NCI-H446 treated with DMSO at 0.1 percent for 48 hours (cell line): ENCODE measurements at places on chromosomes 12 and 14.

- no peak for DNase-seq
Measured at GRCh38 chr12:66352197-66352596, 49.9 kb downstream of the HELB start.

DNA sequence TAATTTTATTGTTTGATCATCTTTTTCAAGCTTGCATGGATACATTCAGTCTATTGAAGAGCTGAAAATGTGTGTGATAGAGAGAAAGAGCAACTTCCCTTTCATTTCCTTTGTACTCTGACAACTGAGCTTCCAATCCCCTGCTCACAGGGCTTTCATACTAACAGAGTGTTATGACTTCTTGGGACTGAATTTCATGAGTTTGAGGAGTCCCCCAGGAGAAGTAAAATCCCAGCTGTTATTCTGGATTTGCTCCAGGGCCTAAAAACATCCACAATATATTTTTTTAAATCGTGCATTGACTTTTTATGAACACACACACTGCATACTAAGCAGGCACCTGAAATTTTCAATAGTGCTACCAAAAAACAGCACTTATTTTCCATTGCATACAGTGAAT, 195.8 kb upstream of the CAND1 start:
- no peak for DNase-seq

- no peak for DNase-seq
Measured at GRCh38 chr12:54421175-54421878, 2.3 kb upstream of the ITGA5 start.

DNA sequence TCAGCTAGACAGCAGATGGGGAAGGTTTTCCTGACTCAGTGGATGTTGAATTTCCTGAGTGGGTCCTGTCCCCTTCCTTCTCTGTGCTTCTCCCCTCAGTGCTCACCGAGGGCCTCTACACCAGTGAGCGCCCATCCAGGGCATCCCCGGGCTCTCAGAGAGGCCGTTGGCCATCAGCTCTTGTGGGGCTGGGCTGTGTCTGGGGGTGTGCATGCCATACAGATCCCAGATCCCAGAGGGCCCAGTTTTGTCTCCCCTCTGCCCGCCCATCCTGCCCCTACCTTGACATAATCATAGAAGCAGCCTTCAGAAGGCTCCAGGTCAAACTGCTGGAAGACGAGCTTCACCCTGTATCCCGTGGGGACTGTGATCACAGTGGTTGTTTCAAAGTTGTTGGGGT, 1.1 kb downstream of the C1R start:
- DNase-seq: no peak

DNA sequence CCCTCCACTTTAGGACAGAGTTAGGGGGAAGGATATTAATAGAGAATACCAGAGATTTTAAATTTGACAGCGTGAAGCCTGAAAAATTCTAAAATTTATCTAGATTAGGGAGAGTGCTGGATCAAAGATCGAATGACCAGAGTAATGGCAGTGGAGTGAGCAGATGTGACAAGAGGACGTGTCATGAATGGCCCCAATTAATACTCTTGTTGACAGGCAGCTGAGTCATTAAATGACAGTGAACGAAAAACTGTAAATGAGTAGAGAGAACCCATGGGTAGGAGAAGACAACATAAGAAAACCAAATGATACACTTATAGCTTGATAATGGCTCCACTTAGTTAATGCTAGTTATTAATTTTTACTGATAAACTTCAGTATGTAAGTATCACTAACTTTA, 73.9 kb upstream of the PLEKHA5 start:
- no peak for DNase-seq

GRCh38 chr12:20807192-20808080, 3.1 kb upstream of the SLCO1B3 start:
- DNase-seq: no peak

DNA sequence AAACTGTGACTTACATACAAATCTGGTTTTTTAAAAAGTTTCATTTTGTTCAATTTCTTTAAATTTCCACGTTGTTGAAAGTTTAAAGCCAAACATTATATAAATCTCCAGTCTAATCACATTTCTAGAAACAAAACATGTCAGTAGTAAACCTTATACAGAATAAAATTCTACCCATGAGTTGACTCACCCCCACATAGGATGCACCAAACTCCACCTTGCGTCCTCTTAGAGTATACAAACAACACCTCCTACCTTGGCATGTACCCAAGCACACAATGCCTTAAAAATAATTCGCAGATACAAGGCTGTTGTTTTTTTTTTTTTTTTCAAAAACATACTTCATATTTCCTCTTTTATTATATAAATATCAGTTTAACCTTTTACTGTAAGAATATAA, 3.3 kb downstream of the FBXL14 start:
- no peak for DNase-seq

DNA sequence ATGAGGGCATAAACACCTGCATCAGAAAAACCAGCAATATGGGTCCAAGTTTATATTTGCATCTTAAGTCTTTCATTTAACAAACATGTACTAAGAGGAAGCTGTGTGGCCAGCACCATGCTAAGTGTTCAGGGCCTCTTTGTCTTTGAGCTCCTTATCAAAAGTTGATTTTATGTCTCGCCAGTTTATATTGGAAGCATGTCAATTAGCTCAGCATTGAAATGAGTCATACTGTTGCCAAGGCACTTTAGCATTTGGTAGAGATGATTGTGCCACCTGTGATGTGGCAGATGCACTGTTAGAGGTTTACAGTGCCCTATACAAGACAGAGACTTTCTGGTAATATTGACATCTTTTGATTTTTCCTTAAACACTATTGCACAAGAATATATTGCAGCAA, 68.5 kb downstream of the BHLHE41 start:
- DNase-seq: no peak

- DNase-seq: peak; percentile 63
Measured at GRCh38 chr12:53735556-53735955, 8.3 kb upstream of the CALCOCO1 start.

- no peak for DNase-seq
Measured at GRCh38 chr12:21699851-21700250, 42.2 kb upstream of the LDHB start.

- DNase-seq: no peak
Measured at GRCh38 chr14:24947131-24947530, 102.8 kb downstream of the STXBP6 start.

GRCh38 chr12:46549527-46550265, 177.1 kb upstream of the SLC38A2 start:
- no peak for DNase-seq

- DNase-seq: no peak
Measured at GRCh38 chr12:8491646-8492530, 21.4 kb upstream of the CLEC4D start.

GRCh38 chr12:106894774-106895173, 60.9 kb upstream of the TMEM263 start:
- no peak for DNase-seq

DNA sequence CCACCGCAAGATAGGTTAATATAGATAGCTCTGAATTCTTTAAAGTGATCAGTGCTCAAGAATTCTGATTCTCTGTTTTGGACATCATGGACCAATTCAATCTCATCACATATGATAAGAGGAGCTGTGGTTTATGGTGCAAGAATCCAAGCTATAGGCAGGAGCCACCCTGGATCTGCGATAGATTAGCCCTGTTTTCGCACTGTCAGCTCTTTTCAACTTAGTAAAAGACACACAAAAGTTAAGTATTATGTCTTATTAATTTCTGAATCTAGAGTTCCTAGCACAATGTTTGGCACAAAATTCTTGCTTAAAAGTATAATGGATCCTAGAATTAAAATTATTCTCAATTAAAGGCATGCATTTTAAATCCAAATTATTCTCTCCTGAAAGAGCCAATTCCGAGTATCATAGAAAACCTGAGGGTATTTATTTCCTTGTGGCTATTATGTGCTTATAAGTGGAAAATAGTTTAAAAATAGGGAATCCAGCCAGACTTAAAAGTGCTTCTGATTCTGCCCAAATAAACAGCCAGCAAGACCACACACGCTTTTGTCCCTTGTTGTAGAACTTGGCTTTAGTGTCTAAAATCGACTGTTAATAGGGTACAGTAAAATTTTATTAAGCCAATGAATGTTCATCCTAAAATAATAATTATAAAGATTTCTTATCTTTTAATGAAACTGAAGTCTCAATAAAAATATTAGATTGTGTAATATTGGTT, 184.9 kb upstream of the FLRT2 start:
- no peak for DNase-seq

DNA sequence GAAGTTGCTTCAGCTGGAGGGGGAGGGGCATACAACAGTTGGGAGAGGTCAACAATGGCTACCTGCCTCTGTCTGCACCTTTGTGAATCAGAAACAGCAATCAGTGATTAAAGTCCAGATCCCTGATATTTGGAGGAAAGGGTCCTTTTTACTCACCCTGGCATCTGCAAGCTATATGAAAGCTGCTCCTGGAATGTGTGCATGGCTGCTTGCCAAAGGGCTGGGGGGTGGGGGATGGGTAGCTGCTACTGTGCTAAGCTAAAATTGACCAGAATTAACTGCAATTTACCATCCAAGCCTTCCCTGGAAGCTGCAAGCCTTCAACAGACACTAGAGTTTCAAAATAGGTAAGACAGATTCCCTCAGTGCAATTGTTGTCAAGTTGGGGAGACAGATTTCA, 13.5 kb upstream of the GTF2A1 start:
- no peak for DNase-seq

DNA sequence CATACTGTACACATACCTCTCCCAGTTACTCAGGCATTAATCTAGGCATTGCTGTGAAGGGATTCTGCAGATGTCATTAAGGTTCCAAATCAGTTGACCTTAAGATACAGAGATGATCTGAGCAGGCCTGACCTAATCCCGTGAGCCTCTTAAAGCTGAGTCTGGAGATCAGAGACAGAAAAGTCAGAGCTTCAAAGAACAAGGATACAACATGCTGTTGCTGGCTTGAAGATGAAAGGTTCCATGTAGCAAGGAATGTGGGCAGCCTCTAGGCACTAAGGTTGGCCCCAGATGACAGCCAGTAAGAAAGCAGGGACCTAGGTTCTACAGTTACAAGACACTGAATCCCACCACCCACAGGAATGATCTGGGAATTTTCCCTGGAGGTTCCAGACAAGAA, 81.1 kb downstream of the MAP1LC3B2 start:
- no peak for DNase-seq

DNA sequence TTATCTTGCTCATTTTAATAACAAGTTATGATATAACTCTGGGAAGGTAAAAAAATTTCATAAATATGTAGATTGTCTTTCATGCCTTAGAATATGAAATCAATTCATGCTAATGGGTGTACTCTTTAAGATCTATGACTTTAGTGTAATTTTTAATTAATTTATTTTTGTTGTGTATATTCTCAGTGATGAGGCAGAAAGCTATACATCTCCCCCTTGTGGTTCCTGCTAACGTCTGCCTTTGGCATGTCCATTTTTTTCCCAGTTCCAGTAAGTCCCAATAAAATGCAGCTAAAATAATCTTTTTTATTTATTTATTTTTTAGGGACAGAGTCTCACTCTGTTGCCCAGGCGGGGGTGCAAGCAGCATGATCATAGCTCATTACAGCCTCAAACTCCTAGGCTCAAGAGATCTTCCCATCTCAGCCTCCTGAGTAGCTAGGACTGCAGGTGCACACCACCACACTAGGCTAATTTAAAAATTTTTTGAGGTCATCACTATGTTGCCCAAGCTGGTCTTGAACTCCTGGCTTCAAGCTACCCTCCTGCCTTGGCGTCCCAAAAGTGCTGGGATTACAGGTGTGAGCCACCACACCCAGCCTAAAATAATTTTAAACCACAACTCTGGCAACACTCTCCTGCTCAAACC, 3.3 kb upstream of the CHURC1 start:
- no peak for DNase-seq

GRCh38 chr12:109440851-109441490, 36.1 kb downstream of the KCTD10 start:
- no peak for DNase-seq

- no peak for DNase-seq
Measured at GRCh38 chr14:88299865-88300530, 23.1 kb downstream of the KCNK10 start.

- DNase-seq: no peak
Measured at GRCh38 chr14:79412822-79413221, 798.5 kb downstream of the DIO2 start.

GRCh38 chr12:92191061-92191460, 45.4 kb upstream of the BTG1 start:
- DNase-seq: no peak

GRCh38 chr14:23409475-23409874, 1.4 kb upstream of the MYH6 start:
- DNase-seq: no peak

DNA sequence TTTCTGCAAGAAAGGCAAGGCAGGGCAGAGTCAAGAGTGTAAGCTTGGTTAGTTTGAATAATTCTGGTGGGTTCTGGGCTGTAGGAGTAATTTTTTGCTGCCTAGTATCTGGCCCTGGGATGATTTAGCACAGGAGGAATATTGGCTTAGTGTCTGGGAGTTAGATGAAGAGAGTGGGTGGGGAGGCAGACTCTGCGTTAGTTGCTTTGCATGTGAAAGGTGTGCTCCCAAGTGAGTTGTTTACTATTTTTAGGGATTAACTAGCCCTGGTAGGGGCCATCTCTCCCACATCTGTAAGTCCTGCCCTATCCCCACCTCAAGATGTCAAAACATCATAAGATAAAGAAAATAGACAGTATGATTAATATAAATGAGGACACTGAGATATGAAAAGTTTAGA, 249.7 kb downstream of the LRIG3 start:
- no peak for DNase-seq

DNA sequence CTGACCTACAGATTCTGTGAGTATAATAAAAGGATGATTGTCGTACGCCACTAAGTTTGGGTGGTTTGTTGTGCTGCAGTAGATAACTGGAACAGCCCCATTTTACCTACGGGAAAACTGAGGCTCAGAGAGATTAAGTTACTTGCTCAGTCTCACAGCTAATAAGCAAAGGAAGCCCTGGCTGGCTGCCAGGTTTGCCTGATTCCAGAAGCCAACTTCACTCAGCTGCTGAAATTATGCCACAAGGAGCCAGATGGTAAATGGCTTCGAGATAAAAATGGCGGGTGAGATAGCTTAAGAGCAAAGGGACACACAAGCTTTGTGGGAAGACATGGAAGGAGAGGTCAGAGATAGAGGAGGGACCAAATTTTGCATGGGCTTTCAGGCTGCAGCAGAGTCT, 191.5 kb upstream of the NOS1 start:
- no peak for DNase-seq

DNA sequence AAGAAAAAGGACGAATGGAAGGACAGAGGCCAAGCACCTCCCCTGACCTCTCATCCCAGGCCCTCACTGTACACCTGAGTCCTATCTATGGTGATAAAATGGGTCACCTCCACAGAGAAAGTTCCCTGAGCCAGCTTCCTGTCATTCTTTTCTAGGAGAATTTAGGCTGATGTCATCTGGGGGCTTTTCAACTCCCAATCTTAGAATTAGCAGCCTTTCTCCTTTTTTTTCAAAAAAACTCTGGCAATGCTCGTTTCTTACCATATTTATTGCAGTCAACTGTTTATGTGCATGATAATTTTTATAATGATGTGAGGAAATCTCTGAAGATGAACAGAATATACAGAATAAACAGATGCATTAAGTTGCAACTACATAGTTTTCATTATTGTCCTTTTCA, 177.6 kb downstream of the SNAPC1 start:
- DNase-seq: no peak
